BJ (cell line): ENCODE measurements at places on chromosomes 13 and 19.

- no peak for DNase-seq
Measured at GRCh38 chr19:51664997-51665396, 18.4 kb upstream of the SIGLEC14 start.

- no peak for DNase-seq
Measured at GRCh38 chr13:109007946-109008345, 378.5 kb downstream of the MYO16 start.

DNA sequence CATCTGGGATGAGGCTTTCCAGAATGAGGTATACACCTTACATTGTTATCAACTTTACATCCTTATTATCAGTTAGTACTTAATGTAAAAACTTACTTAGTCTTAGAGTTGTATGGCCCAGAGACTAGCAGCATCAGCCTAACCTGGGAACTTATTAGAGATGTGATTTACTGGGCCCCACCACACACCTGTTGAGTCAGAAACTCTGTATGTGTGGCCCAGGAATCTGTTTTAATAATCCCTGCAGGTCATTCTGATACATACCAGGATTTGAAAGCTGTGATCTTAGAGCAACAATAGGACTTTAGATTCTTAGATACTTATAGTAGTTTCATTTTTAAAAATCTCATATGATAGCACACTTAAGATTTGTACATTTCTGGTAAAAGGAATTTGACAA, 17.4 kb downstream of the FNDC3A start:
- DNase-seq = no peak

DNA sequence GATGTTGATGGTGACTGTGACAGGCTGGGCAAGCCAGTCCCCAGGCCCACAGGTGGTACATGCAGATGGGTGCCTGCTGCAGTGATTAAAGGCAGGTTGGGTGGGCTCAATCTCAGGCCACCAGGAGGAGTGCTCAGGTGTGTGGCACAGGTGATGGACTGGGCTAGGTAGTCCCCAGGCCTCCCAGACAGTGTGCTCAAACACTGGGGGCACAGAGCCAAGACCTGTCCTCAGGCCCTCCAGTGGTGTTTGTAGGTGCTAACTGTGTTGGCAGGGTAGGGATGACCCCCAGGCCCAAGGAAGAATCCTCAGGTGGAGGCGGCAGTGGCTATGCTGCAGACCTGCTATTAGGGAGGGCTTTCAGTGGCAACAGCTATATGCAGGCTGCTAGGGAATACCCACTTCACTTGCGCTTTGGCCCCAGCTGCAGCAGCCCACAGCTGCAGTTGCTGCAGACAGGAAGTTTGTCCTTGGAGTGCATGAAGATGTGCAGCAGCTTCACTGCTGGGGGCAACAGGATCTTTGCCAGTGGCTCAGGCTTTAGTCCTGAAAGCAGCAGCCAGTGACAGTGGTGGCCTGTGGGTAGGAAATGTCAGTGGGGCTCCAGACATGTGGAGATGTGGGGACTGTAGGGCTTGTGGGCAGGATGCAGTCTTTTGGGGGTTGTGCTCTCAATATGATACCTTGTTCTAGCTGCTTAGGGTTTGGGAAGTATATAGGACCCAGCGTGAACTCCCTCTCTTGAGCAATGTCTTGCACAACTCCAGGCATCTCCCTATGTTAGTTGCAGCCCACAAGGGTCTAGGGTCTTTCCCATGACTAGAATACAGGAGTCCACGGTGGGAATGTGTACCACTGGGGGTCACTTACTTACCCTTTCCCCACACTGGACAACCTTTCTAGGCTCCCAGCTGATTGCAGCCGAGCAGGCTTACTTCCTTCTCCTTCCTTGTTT, 54.1 kb upstream of the MLNR start:
- no peak for DNase-seq

GRCh38 chr19:55550321-55550650, 4.9 kb upstream of the SBK3 start:
- DNase-seq = no peak

DNA sequence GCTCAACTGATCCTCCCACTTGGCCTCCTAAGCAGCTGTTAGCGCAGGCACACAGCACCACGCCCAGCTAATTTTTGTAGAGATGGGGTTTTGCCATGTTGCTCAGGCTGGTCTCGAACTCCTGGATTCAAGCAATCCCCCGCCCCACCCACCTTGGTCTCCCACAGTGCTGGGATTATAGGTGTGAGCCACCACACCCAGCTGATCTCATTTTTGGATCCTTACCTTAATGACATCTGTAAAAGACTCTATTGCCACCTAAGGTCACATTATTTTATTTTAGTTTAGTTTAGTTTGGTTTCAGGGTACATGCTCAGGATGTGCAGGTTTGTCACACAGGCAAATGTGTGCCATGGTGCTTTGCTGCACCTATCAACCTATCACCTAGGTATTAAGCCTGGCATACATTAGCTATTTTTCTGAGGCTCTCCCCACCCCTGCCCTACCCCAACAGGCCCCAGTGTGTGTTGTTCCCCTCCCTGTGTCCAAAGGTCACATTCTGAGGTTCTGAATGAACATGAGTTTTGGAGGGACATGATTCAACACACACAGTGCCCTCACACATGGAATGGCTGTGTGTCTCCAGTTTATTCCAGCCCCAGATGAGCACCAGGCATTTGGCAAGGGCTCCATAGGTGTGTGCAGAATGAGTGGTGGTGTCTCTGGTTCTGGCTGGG, 1.3 kb downstream of the OR10H5 start:
- DNase-seq = no peak

DNA sequence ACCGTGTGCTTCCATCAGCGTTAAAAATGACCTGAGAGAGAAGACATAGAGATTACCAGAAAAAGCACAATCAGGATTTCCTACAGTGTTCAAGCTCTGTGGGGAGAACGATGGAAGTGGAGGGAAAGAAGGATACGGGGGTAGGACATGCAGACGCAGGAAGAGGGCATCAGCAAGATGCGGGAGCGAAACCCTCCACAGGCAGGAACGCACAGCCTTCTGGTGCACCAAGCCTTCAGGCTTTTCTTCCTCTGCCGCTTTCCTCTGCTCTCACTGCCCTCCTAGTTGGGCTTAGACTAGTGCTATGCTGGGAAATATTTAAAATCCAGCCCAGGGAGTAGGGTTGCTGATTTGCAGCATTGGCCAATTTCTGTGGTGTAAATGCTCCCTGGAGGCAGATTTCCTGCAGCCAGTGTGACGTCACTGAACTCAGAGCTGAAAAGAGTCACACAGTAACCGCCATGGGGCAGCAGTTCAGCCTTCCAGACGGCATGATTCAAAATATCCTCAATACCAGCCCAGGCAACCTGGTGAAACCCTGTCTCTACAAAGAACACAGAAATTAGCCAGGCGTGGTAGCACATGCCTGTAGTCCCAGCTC, 205.1 kb upstream of the SOX1 start:
- no peak for DNase-seq
